ENCODE measurements at places on chromosomes 13 and 19. TPM values are rescaled to one million over a fixed set of nuclear protein-coding genes. Genes with fewer than 3 reads are reported as not detected.

DLEU7 gene
- total RNA-seq: 0.13 TPM

- peaks cover 15% of the 10 kb centered on the region for H3K36me3 ChIP-seq
- DNase-seq: no peak
- H3K27ac ChIP-seq: no peak overlapping the region
- H3K4me3 ChIP-seq: no peak overlapping the region
- H3K4me1 ChIP-seq: peaks cover under 1% of the 10 kb centered on the region
Observed at GRCh38 chr19:6210721-6211600, 68.8 kb downstream of the MLLT1 start.

DNA sequence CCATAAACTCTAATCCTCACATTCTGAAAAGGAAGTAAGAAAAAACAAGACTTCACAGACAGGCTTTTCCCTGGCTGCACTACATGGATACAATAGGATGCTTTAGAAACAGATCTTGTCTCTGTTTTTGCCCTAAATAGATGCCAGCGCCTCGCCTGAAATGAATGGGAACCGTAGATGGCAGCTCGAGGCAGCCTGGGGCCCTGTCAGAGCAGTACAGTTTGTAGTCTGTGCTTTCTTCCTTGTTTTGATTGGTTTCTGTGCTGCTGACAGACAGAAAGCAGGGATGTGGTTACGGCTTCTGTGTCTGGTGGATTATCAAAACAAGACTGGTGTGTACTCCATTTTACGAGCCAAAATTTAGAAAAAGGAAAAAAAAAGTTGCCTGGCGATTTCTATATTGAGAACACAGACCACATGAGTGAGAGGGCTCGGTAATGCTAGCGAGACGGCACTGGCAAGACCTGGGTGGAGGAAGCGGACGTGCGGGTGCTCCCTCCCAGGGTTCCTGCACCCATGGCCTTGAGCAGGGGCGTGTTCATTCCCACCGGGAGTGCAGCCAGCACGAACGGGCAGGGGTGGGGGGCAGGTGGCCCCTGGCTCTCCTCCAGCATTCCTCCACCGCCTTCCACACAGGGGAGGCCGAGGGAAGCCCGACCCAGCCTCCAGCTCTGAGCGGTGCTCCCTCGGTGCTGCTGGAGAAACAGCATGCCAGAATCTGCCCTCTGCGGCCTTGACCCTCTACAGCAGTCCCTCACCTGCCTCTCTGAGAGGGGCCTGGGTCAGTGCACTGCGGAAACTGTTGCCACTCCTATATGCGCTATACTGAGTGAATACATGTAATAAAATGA, 37.6 kb upstream of the C1QTNF9 start:
- H3K27me3 ChIP-seq: no peaks in the 10 kb centered on the region
- peaks cover 47% of the 10 kb centered on the region for H3K4me1 ChIP-seq
- peak; percentile 86 for DNase-seq
- H3K4me3 ChIP-seq: no peak overlapping the region
- no peaks in the 10 kb centered on the region for H3K36me3 ChIP-seq
- peak overlapping the region; percentile 84 for H3K27ac ChIP-seq

GRCh38 chr13:51928231-51928630, 66.5 kb downstream of the CCDC70 start:
- no peak overlapping the region for H3K4me3 ChIP-seq
- H3K27me3 ChIP-seq: no peaks in the 10 kb centered on the region
- no peaks in the 10 kb centered on the region for H3K4me1 ChIP-seq
- H3K27ac ChIP-seq: no peak overlapping the region
- no peak for DNase-seq

GRCh38 chr19:42540071-42540553, 11.8 kb upstream of the CEACAM1 start:
- no peak for DNase-seq
- H3K4me3 ChIP-seq: no peak overlapping the region
- H3K27me3 ChIP-seq: no peaks in the 10 kb centered on the region
- no peaks in the 10 kb centered on the region for H3K4me1 ChIP-seq
- no peaks in the 10 kb centered on the region for H3K36me3 ChIP-seq
- no peak overlapping the region for H3K27ac ChIP-seq

DNA sequence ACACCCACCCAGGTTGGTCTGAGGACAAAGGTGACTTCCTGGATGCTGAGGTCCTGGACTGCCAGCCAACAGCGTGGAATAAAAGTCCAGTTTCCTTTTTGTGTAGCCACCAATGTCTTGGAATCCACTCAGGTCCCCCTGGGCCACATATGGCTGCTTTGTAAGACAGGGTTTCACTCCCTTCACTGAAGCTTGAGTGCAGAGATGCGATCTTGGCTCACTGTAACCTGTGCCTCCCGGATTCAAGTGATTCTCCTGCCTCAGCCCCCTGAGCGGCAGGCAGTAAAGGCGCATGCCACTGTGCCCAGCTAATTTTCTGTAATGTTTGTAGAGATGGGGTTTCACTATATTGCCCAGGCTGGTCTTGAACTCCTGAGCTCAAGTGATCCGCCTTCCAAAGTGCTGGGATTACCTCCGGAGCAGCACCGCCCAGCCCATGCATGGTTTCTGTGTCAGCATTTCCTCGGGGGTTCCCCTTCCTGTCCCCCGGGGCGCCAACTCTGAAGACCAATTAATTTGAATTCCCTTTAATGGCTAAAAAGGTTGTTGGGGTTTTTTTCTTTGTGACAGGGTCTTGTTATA, 17.5 kb downstream of the KANK2 start:
- peak overlapping the region; percentile 14 for H3K27ac ChIP-seq
- H3K27me3 ChIP-seq: no peaks in the 10 kb centered on the region
- H3K36me3 ChIP-seq: peaks cover 35% of the 10 kb centered on the region
- DNase-seq: no peak
- H3K4me3 ChIP-seq: no peak overlapping the region
- H3K4me1 ChIP-seq: peaks cover 26% of the 10 kb centered on the region

B3GNT8 gene
- 1.4 TPM for total RNA-seq

- H3K4me1 ChIP-seq: no peaks in the 10 kb centered on the region
- H3K27me3 ChIP-seq: no peaks in the 10 kb centered on the region
Observed at GRCh38 chr19:50546527-50547221, 21.6 kb downstream of the LRRC4B start.

GAS6 gene
- 197 TPM for total RNA-seq

NCCRP1 gene
- total RNA-seq: 0.78 TPM

NLRP5 gene
- not detected for total RNA-seq

DNA sequence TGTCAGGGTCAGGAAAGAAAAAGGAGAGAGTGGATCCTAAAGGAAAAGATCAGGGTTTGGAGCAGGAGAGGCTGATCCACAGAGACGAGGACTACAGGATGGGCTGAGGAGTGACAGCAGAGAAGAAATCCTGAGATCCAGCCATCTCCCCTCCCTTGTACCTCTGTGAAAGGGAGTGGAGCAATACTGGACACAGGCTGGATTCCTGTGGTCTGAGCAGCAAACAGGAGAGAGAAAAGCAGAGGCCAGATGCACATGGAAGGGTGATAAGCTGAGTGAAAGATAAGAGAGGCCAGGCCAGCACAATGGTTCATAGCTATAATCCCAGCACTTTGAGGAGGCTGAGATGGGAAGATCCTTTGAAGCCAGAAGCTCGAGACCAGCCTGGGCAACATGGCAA, 472.1 kb upstream of the TSHZ3 start:
- H3K27ac ChIP-seq: no peak overlapping the region
- H3K4me1 ChIP-seq: no peaks in the 10 kb centered on the region
- H3K27me3 ChIP-seq: no peaks in the 10 kb centered on the region
- H3K4me3 ChIP-seq: no peak overlapping the region

LIM2 gene
- not detected for total RNA-seq

FUT2 gene
- total RNA-seq: not detected

DNA sequence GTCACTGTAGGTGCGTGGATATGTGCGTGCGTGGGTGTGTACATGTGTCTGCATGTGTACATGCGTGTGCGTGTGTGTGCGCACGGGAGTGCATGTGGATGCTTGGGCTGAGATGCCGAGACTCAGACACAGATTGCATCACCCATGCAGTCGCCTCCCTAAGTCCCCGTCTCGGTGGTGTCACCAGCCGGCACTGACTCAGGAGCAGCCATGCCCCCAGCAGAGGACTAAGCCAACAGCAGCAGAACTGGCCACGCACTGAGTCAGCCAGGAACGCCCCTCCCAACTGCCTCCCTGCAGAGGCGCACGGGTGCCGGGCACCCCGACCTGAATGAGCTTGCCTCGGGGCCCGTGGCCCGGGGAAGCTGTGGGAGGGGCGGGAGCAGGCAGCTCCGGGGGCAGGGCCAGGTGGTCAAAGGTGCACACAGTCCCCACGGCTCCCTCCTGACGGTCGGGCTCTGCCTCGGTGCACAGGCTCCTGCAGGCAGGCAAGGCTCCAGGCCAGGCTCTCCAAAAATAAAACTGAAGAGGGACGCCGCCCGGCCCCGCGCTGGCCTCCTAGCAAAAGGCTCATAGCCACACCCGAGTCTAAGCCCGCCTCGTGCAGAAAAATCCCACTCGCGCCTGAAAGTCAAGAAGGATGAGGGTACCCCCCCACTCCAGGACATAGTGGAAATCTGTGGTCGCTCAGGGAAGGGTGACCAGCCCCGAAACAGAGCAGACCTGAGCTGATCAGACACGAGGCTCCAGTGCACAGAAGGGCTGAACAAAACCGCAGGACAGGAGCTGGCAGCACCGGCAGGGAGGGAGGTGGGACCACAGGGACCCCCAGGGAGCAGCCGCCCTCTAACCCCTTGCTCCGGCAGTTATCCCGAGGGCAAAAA, 49.2 kb downstream of the GADD45B start:
- H3K4me1 ChIP-seq: peaks cover 4% of the 10 kb centered on the region
- H3K4me3 ChIP-seq: peak overlapping the region; percentile 10
- H3K36me3 ChIP-seq: no peaks in the 10 kb centered on the region
- peak; percentile 87 for DNase-seq

DNA sequence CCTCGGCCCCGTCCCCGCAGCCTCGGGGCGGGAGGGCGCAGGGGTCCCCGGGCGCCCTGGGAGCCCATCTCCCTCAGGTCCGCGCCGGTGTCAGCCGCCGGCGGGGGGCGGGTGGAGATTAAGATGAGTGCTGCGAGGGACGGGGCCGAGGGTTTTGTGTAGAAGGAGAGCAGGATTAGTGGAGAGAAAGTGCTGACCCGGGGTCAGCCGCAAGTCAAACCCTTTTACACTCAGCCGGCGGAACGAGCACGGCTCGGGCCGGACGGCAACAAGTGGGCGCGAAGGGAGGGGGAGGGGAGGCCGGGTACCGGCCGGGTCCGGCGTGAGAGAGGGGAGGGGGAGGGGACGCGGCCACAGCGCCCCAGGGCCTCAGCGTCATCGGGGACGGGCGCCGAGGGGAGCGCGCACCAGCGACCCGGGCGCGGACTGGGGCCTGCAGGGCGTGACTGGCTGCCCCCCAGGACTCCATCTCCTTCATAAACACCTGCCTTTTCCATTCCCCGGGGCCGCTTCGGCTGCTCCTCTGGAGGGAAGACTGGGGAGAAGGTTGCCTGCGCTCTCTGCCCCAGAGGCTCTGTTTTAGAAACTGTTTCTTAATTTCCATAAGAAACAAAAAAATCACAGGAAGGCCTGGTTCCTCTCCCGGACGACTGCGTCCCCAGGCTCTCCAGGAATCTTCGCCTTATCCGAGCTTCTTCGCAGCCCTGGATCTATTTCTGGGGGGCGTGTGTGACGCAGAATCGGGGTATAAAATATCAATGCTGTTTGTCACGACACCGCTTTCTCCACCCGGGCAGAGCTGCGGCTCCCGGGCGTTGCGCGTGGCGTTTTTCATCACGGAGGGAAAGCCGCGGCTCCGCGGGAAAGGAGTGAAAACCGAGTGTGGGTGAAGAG, 6.5 kb downstream of the SOX1 start:
- H3K4me3 ChIP-seq: no peak overlapping the region
- H3K27me3 ChIP-seq: peaks cover 78% of the 10 kb centered on the region
- no peak overlapping the region for H3K27ac ChIP-seq
- H3K4me1 ChIP-seq: peaks cover 17% of the 10 kb centered on the region

DNA sequence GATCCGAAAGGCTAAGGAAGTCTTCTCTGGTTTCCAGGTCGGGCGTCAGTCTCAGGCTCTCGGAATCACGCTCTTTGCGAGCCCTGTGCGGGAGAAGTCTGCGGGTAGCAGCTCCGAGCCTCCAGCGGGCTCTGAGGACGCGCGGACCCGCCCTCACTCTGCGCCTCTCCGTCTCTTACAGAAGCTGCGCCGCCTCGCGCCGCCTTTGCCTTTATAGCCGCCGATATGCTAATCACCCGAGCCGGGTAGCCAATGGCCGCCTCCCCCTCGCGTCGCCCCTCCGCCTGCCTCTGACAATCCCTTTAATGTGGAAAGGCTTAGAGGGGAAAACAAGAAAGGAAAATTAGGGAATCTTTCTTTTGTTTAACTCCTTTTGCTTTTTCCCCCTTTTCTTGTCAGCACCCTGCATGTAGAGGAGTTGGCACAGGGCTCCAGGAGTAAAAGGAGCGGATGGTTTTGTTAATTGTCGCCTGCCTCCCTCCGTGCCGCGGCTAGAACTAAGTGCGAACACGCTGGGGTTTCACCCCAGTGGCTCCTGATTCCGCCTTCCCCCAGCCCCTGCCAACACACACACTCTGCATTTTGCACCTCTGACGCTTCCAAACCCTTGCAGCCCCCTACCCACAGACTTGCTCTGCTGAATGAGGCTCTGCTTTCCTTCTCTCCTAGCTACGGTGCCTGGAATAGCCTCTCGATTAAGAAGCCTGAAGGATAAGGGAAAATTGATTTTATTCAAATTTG, at the start of gene PCDH8:
PCDH8 (minus strand) TSS at position 186 of the 741 bp plus-strand sequence. CDS start 204 bp downstream, outside the sequence.
- H3K27me3 ChIP-seq: peaks cover 21% of the 10 kb centered on the region
- DNase-seq: no peak
- H3K27ac ChIP-seq: no peak within 1 kb of the TSS
- no peaks in the 10 kb centered on the region for H3K36me3 ChIP-seq

DNA sequence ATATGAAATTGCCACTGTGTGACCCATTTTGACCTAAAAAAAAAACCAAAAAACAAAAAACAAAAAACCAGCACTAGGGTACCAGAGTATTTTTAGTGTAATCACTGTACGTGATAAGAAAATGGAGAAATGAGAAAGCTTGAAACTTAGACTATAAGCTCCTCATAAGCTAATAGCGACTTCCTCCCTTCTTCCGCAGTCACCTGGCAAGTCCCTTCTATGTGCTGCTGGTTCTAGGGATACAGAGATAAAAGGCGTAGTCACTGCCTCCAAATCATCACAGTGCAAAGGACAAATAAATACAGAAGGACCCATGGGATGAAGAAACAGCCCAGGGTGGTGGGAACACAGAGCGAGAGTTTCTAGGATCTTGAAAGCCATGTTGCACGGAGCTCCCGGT, 190.3 kb downstream of the TM9SF2 start:
- DNase-seq: no peak
- peaks cover 3% of the 10 kb centered on the region for H3K4me1 ChIP-seq
- no peaks in the 10 kb centered on the region for H3K36me3 ChIP-seq

DNA sequence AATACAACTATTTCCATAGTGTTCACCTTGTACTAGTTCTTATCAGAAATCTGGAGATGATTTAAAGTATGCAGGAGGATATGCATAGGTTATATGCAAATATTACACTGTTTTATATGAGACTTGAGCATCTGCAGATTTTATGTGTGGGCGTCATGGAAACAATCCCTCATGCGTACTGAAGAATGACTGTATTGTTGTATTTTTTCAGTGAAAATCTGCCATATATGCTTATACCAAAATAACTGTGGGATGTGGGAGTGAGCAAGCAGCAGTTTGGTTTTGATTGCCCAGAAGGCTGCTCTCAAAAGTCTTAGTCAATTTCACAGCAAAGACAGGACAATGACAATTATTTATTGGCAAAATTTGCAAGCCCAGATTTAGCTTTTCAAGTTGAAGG, 238.8 kb upstream of the PCDH20 start:
- no peak for DNase-seq
- no peaks in the 10 kb centered on the region for H3K36me3 ChIP-seq
- no peaks in the 10 kb centered on the region for H3K27me3 ChIP-seq
- no peaks in the 10 kb centered on the region for H3K4me1 ChIP-seq
- no peak overlapping the region for H3K27ac ChIP-seq
- no peak overlapping the region for H3K4me3 ChIP-seq

Data from thyroid gland (tissue), 4 donors.